ENCODE measurements at places on chromosomes 1 and 21.

DNA sequence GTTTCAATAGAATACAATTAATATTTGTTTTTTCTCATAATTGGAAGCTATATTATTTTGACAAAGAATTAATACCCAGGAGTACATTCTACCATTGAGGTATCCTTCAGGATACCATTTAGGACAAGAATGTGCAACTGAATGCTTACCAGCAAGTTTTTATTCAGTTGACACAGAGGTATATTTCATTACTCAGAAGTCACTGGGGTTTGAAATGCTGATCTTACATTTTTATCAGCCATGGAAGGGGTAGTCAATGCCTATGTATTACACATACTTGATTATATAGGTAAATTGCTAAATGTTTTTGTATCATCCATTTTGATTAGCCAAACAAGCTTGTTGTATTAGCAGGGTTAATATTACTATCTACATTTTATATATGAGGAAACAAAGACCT is 48.0 kb downstream of the C1orf87 start:
- no peak for DNase-seq

- DNase-seq = no peak
These were observed 32.8 kb upstream of the GREM2 start for GRCh38 chr1:240644732-240645131.

DNA sequence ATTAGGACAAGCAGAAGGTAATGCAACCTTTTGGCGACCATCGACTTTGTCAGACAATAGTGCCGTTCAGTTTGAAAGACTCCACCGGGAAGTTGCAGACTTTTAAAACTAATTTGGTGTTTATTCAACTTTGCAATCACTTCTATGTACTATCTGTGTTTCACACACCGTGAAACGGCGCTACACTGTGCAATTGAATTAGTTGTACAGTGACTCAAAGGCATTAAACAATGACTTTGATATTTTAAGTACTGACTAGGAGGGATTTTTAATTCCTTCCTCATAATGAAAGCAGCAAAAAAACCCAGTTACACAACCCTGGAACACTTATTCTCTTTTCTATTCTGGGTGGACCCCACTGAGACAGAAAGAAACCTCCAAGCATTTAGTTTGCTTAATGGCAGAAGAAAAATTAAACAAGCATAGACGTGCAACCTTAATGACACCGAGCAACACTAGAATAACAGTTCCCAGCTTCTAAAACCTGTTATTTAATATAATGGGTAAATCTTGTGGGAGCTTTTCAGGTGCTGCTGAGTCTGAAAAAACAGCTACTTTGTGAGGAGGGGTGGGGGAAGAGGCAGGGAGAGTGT is 176.8 kb downstream of the LMO4 start:
- no peak for DNase-seq

GRCh38 chr1:193104502-193104906 is 710 bp downstream of the GLRX2 start:
- no peak for DNase-seq

DNA sequence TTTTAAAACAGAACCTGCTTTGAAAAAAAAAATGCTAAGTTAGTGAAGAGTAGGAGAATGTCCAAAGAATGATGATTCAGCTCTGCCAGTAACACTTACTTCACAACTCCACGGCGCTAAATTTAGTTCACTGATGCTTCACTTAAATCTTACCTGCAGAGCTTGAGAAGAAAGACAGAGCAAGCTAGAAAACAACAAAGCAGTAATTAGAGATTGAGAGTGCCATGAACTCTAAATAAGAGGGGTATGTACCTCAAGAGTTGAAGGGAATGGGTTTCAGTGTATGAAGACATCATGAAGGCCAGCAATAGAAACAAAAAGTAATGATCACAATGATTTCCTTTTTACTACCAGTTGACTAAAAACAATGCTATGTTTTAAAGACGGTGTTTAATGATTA is 32.8 kb downstream of the EPRS1 start:
- no peak for DNase-seq

DNA sequence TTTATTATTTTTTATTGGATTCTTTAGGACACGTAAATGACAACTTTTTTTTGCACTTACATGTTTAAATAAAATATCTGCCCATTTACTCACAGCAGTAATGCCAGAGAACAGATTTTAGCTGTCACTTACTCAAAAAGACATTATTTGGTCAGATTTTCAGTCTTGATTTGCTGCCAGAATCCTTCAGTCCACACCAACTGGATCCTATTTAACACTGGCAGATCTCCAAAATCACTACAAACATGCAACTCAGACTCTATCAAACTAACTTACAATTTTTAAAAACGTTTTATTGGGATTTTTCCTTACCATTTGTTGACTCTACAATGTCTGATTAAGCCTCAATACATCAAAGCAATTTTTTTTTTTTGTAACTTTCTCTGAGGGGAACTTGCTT is 11.1 kb downstream of the ATP6V1G3 start:
- DNase-seq = peak; percentile 37

DNA sequence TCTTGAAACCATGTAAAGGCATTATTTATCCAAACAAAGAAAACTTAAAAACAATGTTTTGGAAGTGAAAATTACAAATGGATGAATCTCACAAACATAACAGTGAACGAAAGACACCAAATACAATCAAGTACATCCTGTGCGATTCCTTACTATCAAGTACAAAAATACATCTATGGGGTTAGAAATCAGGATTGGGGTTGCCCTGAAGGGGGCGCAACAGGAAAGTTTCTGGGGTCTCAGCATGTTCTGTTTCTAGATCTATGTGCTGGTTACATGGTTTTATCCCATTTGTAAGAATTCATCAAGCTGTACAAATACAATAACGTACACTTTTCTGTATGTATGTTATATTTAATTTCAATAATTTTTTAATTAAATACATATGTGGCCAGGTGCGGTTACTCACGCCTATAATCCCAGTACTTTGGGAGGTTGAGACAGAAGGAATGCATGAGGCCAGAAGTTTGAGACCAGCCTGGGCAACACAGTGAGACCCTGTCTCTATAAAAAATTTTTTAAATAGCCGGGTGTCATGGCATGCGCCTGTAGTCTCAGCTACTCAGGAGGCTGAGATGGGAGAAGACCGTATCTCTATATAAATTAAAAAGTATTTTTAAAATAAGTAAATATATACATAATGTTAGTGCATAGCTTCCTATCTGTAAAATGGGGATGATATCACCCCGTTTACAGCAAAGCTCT is 121.5 kb upstream of the SOD1 start:
- DNase-seq = no peak

- DNase-seq = no peak
These were observed 16.7 kb downstream of the CAMTA1 start for GRCh38 chr1:6801966-6802365.

- no peak for DNase-seq
These were observed 68.5 kb upstream of the SDC3 start for GRCh38 chr1:30977105-30977504.

All from non-pigmented ciliary epithelial cell (primary cell).